ENCODE measurements at places on chromosomes 6 and 20.

DNA sequence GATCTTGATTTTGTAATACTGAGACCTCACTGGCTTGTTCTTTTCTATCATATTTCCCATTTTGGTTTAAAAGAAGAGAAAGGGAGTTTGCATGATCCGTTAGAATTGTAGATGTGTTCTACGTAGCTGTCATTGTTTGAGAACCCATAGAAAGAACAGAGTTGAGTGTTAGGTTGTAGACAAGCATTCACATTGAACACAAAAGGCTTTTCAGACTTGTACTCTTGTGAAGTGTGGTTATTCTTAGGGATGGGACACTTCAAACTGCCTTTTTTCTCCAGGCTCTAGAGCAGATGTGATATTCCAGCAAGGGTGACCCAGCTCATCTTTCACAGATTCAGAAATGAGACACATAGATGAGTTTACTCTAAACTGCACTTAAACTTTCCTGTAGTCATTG, 19.9 kb downstream of the FOXO3 start:
- H3K27me3 ChIP-seq = no peaks in the 10 kb centered on the region
- DNase-seq = no peak
- no peak overlapping the region for H3K4me3 ChIP-seq
- H3K4me1 ChIP-seq = peaks cover 40% of the 10 kb centered on the region

DNA sequence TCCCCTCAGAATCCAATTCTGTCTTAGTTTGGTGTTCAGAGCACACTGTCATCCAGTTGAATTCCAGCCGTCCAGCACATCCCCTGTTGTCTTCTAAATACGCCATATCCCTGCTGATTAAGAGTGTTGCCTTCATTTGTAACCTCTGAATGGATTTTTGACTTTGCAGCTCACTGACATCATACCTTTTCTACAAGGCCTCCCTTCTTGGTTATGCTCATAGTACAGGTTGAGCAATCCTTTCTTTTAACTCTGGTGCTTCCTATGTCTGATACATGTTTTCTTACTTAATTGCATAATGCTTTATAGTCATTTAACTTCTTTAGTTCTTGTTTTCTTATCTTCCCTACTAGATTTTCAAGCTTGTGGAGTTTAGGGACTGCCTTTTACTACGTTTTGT, 36.4 kb downstream of the XRN2 start:
- H3K27ac ChIP-seq = no peak overlapping the region
- H3K36me3 ChIP-seq = peaks cover 45% of the 10 kb centered on the region
- no peaks in the 10 kb centered on the region for H3K4me1 ChIP-seq
- DNase-seq = no peak
- H3K27me3 ChIP-seq = no peaks in the 10 kb centered on the region
- no peak overlapping the region for H3K4me3 ChIP-seq

GRCh38 chr6:14885498-14885897, 360.4 kb upstream of the JARID2 start:
- no peaks in the 10 kb centered on the region for H3K27me3 ChIP-seq
- no peaks in the 10 kb centered on the region for H3K36me3 ChIP-seq
- no peak for DNase-seq
- no peak overlapping the region for H3K4me3 ChIP-seq
- H3K27ac ChIP-seq = no peak overlapping the region
- no peaks in the 10 kb centered on the region for H3K4me1 ChIP-seq

GRCh38 chr6:33543116-33543515, 37.0 kb downstream of the BAK1 start:
- H3K27ac ChIP-seq = no peak overlapping the region
- DNase-seq = no peak
- H3K36me3 ChIP-seq = no peaks in the 10 kb centered on the region
- peaks cover 14% of the 10 kb centered on the region for H3K4me1 ChIP-seq

- H3K27me3 ChIP-seq = no peaks in the 10 kb centered on the region
- H3K4me1 ChIP-seq = no peaks in the 10 kb centered on the region
- DNase-seq = no peak
- H3K36me3 ChIP-seq = no peaks in the 10 kb centered on the region
- H3K27ac ChIP-seq = no peak overlapping the region
These were observed 158.0 kb downstream of the TENT5A start for GRCh38 chr6:81594501-81594900.

DNA sequence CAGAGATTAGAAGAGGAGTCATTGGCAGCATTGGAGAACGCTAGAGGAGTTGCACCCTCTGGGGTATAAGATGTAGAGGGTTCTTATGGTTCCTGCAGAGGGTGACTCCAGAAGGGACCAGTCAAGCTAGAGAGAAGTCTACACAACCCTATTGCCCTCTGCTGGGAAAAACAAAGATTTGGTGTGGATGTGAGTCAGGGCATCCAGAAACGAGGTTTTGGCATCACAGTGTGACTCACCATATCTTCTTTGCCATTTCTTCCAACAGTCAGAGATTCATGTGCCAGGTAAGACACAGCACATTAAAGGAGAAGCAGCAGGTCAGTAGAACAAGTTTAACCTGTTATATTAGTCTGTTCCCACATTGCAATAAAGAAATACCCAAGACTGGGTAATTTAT, 598.8 kb downstream of the MAFB start:
- no peaks in the 10 kb centered on the region for H3K36me3 ChIP-seq
- no peak overlapping the region for H3K4me3 ChIP-seq
- DNase-seq = no peak
- no peaks in the 10 kb centered on the region for H3K4me1 ChIP-seq
- H3K27me3 ChIP-seq = no peaks in the 10 kb centered on the region
- no peak overlapping the region for H3K27ac ChIP-seq

GRCh38 chr6:137261361-137261760, 42.2 kb upstream of the IFNGR1 start:
- peaks cover 12% of the 10 kb centered on the region for H3K4me1 ChIP-seq
- H3K27me3 ChIP-seq = no peaks in the 10 kb centered on the region
- H3K27ac ChIP-seq = no peak overlapping the region
- no peak overlapping the region for H3K4me3 ChIP-seq
- no peak for DNase-seq

GRCh38 chr20:25389401-25389857, 1.2 kb downstream of the ABHD12 start:
- no peaks in the 10 kb centered on the region for H3K27me3 ChIP-seq
- H3K36me3 ChIP-seq = no peaks in the 10 kb centered on the region
- DNase-seq = no peak
- H3K4me1 ChIP-seq = peaks cover 11% of the 10 kb centered on the region
- H3K4me3 ChIP-seq = peak overlapping the region; percentile 60

DNA sequence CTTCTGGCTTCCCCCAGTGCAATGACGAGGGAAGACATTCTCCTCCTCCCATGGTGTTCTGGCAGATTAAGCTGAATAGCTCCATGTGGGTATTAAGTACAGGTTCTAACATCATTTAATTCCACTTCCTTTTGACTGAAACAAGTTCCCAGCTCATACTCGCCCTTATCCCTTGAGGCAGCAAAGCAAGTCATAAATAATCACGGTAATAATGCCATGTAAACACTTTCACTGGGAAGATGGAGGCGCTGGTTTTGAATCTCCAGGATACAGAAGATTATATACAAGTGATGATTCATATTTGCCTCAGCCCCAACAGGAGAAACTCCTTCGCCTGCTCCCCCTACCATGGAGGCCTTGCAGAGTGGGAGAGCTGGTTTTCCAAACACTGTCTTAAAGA, 141.3 kb downstream of the PXDC1 start:
- H3K4me3 ChIP-seq = no peak overlapping the region
- no peaks in the 10 kb centered on the region for H3K4me1 ChIP-seq
- H3K27me3 ChIP-seq = no peaks in the 10 kb centered on the region
- no peaks in the 10 kb centered on the region for H3K36me3 ChIP-seq
- DNase-seq = no peak

GRCh38 chr6:27280064-27280539, 32.0 kb downstream of the POM121L2 start:
- no peak overlapping the region for H3K4me3 ChIP-seq
- peaks cover 74% of the 10 kb centered on the region for H3K27me3 ChIP-seq
- no peaks in the 10 kb centered on the region for H3K4me1 ChIP-seq
- peak overlapping the region; percentile 28 for H3K27ac ChIP-seq

DNA sequence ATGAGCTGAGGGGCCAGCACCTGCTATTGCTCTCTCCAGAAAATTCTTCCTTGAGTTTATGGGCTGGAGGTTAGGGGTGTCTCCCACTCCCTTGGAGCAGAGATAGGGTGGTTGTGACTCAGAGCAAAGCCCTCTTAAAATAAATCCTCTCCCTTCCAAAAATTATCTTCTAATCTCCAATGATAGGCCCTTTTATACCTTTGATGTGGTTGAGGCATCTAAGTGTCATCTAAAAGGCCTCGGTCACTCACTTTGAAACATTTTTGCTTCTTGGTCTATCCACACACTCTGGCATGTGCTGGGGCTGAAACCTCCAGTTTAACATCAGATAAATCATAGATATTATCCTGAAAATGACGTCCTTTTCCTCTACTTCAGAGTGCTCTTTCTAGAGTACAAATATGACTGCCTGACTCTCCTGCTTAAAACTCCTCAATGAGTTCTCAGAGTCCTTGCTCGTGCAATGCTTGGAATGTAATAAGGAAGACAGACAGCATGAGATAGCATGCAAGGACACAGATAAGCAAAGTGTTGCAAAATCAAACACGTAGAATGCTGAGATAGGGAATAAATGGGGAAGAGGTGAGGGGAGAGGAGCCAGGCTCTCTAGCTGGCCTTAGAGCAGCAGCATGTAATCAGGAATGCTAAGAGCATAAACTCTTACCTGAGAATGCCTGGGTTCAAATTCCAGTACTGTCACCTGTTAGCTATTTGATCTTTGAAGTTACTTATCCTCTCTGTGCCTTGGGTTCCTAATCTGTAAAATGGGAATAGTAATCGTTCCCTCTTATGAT, 374.1 kb upstream of the CITED2 start:
- H3K27ac ChIP-seq = no peak overlapping the region
- no peaks in the 10 kb centered on the region for H3K27me3 ChIP-seq
- no peak for DNase-seq
- no peaks in the 10 kb centered on the region for H3K4me1 ChIP-seq
- H3K4me3 ChIP-seq = no peak overlapping the region
- H3K36me3 ChIP-seq = no peaks in the 10 kb centered on the region
